NCI-H1694 (cell line): ENCODE measurements at places on chromosomes 2 and 18.

DNA sequence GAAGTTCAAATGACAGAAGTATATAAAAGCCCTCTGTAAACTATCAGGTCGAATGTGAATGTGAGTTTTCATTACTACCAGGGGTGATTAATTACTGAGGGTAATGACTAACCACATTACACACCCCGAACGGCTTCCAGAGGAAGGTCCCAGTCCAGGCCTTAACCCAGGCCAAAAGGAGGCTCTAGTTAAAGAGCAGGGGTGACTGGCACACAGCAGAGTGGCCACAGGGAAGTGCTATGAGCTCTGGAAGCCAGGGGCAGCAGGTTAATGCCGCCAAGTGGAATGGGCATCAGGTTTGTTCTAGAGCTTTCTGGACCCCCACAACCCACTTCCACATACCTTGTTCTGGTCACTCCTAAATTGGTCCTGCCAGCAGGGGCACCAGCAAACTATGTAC is 87.7 kb downstream of the BCL11A start:
- no peak for DNase-seq

GRCh38 chr2:54574107-54574859 is 118.2 kb downstream of the SPTBN1 start:
- no peak for DNase-seq

- DNase-seq = no peak
Observed at GRCh38 chr18:39162013-39162827, 1596.6 kb upstream of the CELF4 start.

- no peak for DNase-seq
Observed at GRCh38 chr2:9655441-9656269, 24.9 kb upstream of the YWHAQ start.

DNA sequence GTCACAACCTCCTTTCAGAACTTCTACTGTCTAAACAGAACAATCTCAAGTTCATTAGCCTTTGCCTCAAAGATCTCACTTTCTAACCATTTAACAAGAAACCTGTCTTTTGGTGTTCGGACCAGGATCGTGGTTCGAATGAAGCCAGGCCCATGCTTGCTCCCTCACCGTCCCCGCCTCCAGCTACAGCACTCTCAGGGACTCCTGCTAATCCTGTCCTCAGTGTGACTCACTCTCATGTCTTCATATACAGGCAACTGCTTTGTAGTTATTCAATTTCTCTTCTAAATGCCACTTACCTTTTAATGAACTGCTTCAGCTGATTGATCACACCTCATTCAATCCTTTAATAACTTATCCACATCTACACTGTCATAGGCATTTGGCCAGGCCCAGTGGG is 15.8 kb downstream of the SERTAD2 start:
- DNase-seq = no peak

DNA sequence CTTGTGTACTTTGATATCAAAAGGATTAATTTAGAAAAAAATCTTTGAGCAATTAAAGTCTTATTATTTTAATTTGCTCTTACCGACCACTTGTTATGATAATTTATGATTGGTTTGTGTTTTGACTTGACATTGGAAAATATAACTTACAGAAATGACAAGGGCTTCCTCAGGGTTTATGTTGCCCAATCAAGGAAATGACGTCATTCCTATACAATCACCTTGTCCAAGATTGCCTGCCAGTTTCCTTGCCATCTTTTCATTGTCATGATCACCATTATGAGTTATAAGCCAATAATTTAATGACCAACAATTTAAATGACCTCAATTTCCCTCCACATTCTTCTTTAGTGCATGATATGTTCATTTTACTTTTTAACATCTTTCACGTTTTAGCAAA is 351.8 kb upstream of the TMEFF2 start:
- no peak for DNase-seq

DNA sequence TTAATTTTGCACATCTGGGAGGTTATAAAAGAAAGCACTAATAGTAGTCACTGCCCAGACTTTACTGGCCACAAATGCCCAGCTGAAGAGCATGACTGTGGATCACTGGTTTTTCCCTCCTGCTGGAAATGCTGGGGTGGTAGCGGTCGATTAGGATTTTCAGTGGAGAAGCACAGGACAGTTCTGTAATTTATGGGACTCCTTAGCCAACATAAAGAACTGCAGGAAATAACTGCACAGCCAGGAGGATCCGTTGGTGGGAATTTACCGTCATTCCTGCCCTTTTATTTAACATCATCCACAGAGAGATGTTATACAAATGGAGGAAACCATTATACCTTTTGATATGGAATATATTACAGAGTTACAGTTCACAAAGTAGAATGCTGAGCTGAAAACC is 61.5 kb downstream of the TNFRSF11A start:
- DNase-seq = no peak

GRCh38 chr2:5227062-5227699 is 465.0 kb upstream of the SOX11 start:
- DNase-seq = no peak

- peak; percentile 55 for DNase-seq
Observed at GRCh38 chr2:6072768-6073167, 380.6 kb downstream of the SOX11 start.

DNA sequence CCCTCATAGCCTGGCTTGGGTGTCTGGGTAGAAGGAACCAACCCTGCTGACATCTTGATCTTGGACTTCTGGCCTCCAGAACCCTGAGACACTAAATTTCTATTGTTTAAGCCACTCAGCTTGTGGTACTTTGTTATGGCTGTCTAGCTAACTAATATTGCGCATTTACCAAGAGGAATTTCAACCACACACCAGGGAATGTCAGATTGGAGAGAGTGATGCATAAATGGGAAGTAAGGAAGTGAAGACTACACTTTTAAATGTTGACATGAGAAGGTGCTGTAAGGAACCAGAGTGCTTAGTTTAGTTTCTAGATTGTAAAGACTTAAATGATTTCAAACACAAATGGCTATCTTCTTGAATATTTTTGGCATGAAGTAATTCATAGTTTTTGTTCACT is 98.9 kb upstream of the ITGB6 start:
- DNase-seq = no peak

DNA sequence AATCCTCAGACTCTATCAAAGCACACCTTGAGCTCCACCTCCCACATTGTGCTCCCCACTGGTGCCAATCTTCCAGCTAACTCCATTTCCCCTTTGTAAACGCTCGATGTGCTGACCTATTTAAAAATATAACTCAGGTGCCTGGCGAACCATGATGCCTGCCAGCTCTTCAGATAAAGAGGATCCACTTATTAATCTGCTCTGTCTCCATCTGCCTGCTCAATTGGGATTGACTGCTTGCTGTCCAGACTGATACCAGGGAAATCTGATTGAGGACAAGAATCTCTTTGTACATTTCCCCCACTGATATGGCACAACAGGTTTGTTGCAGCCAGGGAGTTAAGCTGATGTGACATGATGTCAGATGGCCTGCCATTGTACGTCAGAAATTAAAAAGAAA is 2036.5 kb upstream of the CELF4 start:
- DNase-seq = no peak

- DNase-seq = no peak
Observed at GRCh38 chr2:151766437-151767153, 32.3 kb upstream of the NEB start.

GRCh38 chr2:64586883-64587481 is 62.9 kb downstream of the AFTPH start:
- peak; percentile 63 for DNase-seq

DNA sequence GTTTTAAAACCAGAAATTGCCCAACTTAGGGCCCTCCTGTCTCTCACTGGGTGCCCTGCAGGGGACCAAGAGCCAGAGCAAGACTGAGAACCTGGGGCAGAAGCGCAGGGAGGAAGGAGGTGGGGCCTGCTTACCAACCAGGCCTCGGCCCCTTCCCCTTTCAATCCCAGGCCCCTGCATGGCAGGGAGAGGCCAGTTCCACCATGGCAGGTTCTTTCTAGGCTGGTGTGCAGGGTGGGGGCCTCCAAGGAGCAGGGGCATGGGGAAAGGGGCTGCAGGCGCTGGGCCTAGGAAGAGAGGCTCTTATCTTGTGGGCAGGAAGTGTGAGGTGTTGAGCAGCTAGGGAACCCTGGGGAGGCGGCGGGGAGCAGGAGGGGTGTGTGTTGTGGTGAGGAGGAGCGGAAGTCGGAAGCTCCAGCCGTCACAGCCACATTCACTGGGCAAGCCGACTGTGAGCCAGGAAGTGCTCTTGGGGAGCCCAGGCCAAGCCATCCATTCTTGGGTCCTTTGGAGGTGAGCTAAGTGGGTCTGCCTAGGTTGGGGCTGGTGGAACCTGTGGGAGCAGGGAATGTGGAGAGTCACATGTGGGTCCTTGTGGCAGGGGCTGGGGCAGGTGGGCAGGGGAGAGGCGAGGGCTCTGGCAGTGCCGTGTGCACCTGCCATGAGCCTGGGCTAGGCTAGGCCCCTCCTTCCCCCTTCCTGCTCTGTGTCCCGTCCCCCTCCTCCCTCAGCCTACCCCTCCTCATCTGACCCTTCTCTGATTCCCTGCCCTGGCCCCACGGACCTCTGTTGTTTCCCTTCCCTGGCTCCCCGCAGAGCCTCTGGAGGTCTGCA is at the start of gene PSD4:
TSS of gene PSD4 (plus strand) at position 430 of the 834 bp plus-strand sequence. CDS start 8,486 bp downstream, outside the sequence.
- no peak for DNase-seq

GRCh38 chr2:41377837-41378236 is 670.0 kb upstream of the PKDCC start:
- no peak for DNase-seq

DNA sequence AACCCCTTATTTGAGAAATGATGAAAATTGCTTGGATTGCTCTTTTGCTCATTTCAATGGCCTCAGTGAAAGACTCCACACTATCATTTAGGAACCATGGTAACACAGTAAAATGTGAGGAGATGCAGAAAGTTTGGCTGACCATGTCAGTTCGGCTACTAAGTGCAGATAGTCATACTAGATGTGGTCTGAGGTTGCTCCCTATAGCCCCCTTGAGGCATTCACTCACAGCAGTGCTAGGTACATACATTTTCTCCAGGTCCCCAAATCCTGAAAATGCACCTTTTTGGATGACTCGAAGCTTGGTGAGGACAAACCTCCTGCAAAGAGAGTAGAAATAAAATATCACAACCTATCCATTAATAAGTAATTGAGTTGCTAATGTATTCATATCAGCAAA is 86.3 kb downstream of the FSHR start:
- DNase-seq = no peak

DNA sequence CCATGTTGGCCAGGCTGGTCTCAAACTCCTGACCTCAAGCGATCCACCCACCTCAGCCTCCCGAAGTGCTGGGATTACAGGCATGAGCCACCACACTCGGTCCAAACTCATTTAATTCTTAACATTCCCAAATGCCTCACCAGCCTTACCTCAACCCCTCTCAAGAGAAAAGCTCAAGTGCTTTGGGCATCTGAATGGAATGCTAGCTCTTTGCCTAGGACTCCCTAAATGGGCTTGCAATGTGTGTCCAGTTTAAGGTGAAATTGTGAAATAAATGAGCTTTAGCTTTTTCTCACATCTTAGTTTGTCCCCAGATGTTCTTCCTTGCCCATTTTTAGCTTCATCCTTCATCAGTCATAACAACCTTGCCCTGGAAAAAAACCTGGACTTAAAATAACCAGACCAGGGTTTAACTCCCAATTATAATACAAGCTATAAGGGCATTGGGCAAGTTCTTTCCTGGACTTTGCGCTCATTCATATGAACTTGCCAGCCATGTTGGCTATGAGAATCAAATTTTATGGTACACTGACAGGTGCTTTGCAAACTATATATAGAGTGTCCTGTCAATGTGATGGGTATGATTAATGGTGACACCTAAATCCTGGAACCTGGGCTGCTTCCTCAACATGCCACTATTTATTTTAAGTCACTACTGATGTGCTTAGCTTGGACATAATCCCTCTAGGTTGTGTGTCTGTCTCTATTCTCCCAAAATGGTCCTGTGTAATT is 95.1 kb upstream of the SERPINE2 start:
- DNase-seq = no peak

GRCh38 chr2:181326661-181327060 is 130.5 kb upstream of the ITGA4 start:
- no peak for DNase-seq

DNA sequence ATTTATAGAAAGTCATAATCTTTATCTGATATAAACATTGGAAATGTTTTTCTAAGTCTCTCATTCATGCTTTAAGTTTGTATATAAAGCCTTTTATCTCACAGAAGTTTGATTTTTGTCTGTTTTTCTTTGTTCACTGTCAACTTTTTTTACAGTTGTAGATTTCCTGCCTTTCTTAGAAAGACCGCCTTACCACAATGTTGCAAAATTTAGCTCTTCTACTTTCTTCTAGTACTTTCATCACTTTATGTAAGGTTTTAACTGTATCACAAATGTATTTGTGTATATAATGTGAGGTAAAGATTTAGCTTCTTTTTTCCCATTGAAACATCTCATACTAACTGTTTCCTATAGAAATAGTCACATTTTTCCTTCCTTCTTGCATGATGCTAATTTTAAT is 136.1 kb downstream of the DNAH6 start:
- no peak for DNase-seq

DNA sequence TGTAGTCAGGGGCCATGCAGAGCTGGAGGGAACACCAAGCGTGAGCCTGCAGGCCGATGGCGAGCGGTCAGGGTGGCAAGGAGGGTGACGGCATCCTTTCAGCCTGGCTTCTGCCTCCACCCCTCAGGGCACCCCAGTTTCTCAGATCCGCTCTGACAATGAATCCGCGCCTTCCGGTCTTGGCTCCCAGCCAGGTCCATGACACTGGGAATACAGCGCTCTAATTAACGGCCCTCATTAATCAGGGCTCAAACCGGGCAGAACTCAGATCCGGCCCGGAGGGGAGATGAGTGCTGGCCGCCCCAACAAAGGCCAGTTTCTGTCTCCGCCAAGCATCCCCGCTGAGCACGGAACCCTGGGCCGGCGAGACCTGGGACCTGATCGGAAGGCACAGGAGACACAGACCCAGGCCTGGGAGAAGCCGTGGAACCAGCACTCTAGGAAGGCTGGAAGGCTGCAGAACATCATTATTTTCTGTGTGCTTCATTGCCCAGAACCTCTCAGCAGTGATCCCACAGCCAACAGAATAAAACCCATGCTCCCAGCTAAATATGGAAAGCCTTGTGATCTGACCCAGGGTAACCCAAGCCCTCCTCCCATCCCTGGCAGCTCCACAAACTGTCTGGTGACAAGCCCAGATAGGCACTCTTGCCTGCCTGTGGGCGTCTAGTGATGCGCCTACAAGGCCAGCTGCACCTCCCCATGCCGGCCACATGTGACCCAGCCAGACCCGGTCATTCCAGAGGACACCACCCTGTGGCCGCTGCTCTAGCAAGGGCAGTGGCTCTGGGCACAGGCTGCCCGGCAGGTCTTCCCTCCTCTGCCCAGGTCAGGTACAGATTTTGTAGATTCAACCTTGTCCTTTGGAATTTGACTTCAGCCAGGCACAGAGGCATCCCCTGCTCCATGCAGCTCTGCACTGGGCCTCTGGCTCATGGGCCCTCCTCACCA is 438.7 kb upstream of the MYT1L start:
- DNase-seq = no peak

DNA sequence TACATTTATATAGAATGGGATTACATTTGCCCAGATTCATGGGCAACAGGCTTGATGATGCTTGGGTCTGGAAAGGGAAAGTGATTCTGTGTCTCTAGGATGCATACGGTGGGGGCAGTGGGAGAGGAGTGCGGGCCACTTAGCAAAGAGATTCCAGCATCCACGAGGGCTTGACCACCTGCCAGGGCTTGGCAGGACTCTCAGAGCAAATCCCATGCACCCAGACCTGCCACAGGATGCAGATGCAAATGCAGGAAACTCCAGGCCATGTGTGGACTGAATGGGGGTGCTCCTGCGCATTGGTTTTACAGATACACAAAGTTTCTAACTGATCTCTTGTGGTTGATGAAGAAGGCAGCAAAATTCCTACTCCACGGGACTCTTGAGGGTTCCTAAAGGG is 334.7 kb downstream of the CYRIA start:
- DNase-seq = no peak
